ENCODE measurements at places on chromosomes 7 and 10. TPM values are rescaled to one million over a fixed set of nuclear protein-coding genes. Genes with fewer than 3 reads are reported as not detected.

Gene FAM180A
- not detected for total RNA-seq

Gene CHST3
- total RNA-seq, result 42.9 TPM

Gene ADAM22
- 1.5 TPM for total RNA-seq

Gene CRHR2
- total RNA-seq, result not detected

Gene AKR1C8
- not detected for total RNA-seq

Gene IL6
- total RNA-seq, result 2.5 TPM

Gene RNF32
- 2.7 TPM for total RNA-seq

Gene FGFBP3
- total RNA-seq, result 3.3 TPM

- H3K27ac ChIP-seq, result no peak overlapping the region
- no peaks in the 10 kb centered on the region for H3K4me1 ChIP-seq
- H3K27me3 ChIP-seq, result no peaks in the 10 kb centered on the region
- no peak overlapping the region for H3K4me3 ChIP-seq
- no peaks in the 10 kb centered on the region for H3K36me3 ChIP-seq
Measured at GRCh38 chr7:63043657-63044543, 954.7 kb upstream of the ZNF722 start.

- H3K36me3 ChIP-seq, result no peaks in the 10 kb centered on the region
- H3K4me1 ChIP-seq, result no peaks in the 10 kb centered on the region
- H3K27ac ChIP-seq, result no peak overlapping the region
Measured at GRCh38 chr10:110851020-110851612, 20.6 kb upstream of the PDCD4 start.

- DNase-seq, result peak; percentile 39
- H3K4me3 ChIP-seq, result no peak overlapping the region
- H3K27ac ChIP-seq, result no peak overlapping the region
- no peaks in the 10 kb centered on the region for H3K36me3 ChIP-seq
- H3K4me1 ChIP-seq, result peaks cover 21% of the 10 kb centered on the region
Measured at GRCh38 chr7:106010866-106011265, 47.8 kb downstream of the CDHR3 start.

DNA sequence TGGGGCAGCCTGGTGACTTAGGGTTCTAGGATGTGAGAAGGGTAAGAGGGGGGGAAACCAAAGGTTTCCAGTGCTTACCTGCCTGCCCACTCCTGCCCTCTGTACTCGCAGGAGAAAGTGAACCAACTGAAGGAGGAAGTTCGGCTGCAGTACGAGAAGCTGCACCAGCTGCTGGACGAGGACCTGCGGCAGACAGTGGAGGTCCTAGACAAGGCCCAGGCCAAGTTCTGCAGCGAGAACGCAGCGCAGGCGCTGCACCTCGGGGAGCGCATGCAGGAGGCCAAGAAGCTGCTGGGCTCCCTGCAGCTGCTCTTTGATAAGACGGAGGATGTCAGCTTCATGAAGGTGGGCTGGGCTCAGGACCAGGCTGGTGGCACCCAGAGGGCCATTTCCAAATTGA lies 10.7 kb downstream of the TRIM8 start:
- H3K36me3 ChIP-seq, result peaks cover 40% of the 10 kb centered on the region
- no peak for DNase-seq
- H3K27ac ChIP-seq, result no peak overlapping the region
- no peak overlapping the region for H3K4me3 ChIP-seq

GRCh38 chr7:20224025-20224424 lies 6.8 kb upstream of the MACC1 start:
- no peaks in the 10 kb centered on the region for H3K27me3 ChIP-seq
- no peak overlapping the region for H3K27ac ChIP-seq
- DNase-seq, result no peak
- H3K36me3 ChIP-seq, result no peaks in the 10 kb centered on the region
- peaks cover 33% of the 10 kb centered on the region for H3K4me1 ChIP-seq
- no peak overlapping the region for H3K4me3 ChIP-seq

DNA sequence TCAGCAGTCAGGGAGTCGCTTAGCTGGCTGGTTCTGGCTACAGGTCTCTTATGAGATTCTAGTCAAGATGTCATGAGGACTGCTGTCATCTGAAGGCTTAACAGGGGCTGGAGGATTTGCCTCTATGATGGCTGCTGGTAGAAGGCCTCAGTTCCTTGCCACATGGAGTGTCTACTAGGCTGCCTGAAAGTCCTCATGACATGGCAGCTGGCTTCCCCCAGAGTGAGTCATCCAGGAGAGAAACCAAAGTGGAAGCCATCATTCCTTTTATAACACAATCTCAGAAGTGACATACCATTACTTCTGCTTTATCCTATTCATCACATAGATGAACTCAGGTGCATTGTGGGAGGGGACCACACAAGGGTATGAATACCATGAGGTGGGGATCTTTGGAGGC lies 75.1 kb downstream of the EXOC6 start:
- no peaks in the 10 kb centered on the region for H3K27me3 ChIP-seq
- no peaks in the 10 kb centered on the region for H3K36me3 ChIP-seq
- no peaks in the 10 kb centered on the region for H3K4me1 ChIP-seq
- H3K27ac ChIP-seq, result no peak overlapping the region

DNA sequence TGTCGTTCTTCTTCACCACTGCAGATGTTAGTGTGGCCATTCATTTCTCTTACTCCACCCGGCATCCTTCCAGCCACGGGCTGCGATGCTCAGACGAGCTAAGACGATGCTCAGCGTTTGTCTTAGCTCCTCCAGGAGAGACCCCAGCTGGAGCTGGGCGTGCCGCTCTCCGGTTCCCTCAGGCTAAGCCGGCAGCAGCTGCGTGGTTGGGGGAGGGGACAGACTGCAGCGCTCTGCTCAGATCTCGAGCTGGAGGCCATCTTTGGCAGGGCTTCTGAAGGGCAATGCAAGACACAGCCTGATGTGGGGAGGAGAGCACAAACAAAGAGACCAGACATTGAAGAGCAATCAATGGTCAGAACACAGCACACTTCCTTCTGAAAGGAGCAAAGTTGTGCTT lies 4.8 kb downstream of the INA start:
- H3K4me3 ChIP-seq, result no peak overlapping the region
- H3K27ac ChIP-seq, result no peak overlapping the region
- H3K36me3 ChIP-seq, result no peaks in the 10 kb centered on the region

GRCh38 chr7:75995052-75995471 lies 667 bp upstream of the TMEM120A start:
- H3K27ac ChIP-seq, result no peak overlapping the region
- H3K27me3 ChIP-seq, result no peaks in the 10 kb centered on the region
- peak overlapping the region; percentile 56 for H3K4me3 ChIP-seq
- no peak for DNase-seq
- peaks cover 16% of the 10 kb centered on the region for H3K4me1 ChIP-seq
